Caki2 (cell line): ENCODE measurements at places on chromosomes 12 and 14. TPM values are rescaled to one million over a fixed set of nuclear protein-coding genes. Genes with fewer than 3 reads are reported as not detected.

DNA sequence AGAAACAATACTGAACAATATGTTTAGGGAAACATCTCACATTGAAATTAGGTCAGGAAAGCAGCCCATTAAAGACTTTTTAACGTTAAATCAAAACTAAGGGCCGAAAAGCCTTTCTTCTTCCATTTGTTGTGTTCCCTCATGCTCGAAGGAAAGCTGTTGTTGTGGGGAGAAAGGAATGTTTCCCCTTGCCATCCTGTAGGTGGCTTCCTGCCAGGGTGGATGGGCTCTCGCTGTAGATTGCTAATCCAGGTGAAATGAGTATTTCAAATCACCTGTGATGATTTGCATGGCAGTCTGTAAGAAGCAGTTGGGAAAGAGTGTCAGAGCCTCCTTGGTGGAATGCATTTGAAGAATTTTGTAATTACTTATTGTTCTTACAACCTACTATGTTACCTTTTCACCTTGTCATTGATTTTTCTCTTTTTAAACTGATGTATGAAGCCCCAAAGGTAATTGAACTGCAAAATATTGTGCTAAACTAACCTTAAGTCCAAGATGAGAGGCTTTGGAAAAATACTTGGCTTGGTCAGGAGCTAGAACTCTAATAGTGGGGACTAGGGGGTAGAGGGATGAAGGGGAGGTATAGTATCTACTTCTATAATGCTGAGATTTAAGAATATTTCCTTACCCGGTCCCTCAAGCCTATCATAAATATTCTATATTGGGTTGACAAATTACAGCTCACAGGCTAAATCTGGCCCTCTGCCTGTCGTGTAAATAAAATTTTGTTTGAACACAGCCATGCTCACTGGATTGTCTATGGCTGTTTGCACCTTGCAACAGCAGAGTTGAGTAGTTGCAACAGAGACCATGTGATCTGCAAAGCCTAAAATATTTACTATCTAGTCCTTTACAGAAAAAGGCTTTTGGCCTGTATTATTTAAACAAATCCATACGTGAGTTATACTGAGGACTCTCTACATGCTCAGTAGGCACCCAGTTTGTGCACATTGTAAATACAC is 7.7 kb upstream of the DCP1B start:
- DNase-seq = no peak

IRAK3 gene
- 0.47 TPM in 1 of 2 replicates, not detected in the other for total RNA-seq

- no peak for DNase-seq
Observed at GRCh38 chr12:114361992-114362391, 44.0 kb downstream of the TBX5 start.

RD3L gene
- total RNA-seq = not detected in 2 replicates

DNA sequence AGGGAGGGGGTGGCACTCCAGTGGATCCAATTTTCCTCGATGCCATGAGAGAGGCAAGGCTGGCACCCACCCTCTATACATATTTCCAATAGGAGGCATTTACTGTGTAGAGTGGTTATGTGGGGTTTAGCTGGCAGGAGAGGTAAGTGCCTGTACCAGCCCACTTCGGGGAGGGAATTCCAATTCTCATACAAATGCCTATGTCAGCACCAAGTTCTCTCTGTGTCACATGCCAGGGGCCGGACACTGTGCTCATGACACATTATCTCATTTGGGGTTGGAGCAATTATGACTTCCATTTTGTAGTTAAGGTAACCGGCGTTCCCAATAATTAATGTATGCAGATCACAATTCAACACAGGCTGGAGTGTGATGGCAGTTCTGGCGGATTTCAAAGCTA is 284.3 kb downstream of the KSR2 start:
- DNase-seq = peak; percentile 30

DPPA3 gene
- not detected in 2 replicates for total RNA-seq

DNA sequence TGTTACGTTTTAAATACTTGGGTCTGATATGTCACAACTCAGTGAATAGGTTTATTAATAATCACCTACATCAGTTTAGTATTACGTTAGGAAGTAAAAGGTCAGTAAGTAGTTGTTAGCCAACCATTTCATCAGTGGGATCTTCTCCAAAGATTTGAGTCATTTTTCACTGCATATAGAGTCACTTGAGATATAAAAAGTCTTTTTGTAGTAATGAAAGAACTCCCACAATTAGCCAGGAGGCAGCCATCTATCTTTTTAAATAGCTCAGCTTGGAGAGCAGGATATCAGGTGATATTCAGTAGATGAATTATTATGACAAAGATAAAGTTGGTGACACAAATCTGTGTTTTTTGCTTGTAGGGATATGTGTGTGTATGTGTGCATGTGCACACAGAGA is 309.3 kb downstream of the PDZRN4 start:
- DNase-seq = no peak

GNB3 gene
- total RNA-seq = 0.14 and 0.46 TPM in 2 replicates

DNA sequence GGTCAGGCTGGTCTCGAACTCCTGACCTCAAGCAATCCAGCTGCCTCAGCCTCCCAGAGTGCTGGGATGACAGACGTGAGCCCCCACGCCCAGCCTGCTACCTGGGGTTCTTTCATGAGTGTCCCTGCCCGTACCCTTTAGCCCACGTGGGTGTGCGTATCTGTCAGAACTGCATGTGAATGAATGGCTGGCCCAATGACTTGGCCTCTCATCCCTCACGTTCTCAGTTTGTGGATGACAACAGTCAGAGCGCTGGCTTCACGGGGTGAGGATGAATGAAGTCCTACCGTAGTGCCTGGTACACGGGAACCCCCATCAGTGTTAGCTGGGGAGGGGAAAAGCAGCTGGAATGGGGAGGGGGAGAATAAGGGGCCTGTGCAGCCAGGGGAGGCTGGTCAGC is 16.1 kb upstream of the ZDHHC22 start:
- no peak for DNase-seq

GRCh38 chr12:2335916-2336315 is 283.1 kb downstream of the CACNA1C start:
- no peak for DNase-seq

IPO4 gene
- total RNA-seq = 25.7 and 32.7 TPM in 2 replicates
